SJCRH30 (cell line): ENCODE measurements at places on chromosomes 3 and 15.

DNA sequence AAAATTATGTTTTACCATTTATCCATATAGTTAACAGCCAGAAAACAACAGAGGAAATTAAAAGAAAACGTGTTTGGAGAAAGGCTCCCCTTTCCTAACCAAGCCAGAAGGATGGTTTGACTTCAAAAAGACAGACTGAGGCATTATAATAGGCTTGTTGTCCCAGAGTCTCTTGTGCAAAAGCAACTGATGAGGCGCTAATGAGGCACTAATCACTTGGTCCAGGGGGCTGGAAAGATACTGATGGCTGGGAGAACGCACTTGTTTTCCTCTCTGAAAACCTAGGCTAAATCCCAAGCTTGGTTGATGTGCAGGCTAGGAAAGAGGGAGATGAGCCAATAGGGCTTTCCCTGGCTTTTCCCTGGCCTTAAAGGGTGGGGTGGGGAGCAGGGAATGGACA lies 389.6 kb downstream of the NTRK3 start:
- no peak for DNase-seq

- no peak for DNase-seq
Measured at GRCh38 chr3:71416876-71417275, 166.7 kb downstream of the FOXP1 start.

DNA sequence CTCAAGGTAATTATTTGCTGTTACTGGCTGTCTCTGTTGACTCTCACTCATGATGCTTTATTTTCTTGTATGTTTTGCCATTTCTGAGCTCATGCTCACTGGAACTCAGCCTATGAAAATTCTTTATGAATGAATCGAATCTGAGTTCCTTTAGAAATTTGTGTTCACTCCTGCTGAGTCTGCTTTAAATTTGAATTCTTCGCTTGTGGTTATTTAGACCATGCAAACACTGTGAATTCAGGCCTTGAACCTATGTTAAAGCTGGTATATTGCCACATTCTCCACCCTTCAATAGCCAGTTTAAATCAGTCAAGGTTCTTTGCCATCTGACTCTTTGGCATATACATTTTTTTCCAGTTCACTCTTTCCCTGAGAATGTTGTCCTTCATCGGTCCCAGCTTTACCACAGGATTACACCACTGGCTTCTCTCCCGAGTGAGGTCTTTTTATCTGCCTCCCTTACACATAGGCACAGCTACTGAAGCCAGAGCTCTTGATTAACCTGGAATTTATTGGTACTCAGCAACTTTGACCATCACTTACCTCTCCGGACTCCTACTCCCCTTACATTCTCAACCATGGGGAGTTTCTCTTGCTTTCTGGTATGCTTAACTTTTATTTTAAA lies 400.6 kb downstream of the VPS13C start:
- DNase-seq = no peak

GRCh38 chr3:107370907-107371306 lies 6.3 kb upstream of the CCDC54 start:
- DNase-seq = no peak

- DNase-seq = peak; percentile 26
Measured at GRCh38 chr15:91853948-91854638, 585 bp downstream of the SLCO3A1 start.

DNA sequence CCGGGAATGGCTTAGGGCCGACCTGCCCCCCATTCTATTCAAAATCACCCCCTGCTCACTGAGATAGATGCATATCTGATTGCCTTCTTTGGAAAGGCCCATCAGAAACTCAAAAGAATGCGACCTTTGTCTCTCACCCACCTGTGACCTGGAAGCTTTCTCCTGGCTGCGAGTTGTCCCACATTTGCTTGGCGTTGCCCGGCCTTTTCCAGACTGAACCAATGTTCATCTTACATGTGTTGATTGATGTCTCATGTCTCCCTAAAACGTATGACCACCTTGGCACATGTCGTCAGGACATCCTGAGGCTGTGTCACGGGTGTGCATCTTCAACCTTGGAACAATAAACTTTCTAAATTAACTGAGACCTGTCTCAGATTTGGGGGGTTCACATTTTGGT lies 3.4 kb upstream of the MUC20 start:
- DNase-seq = no peak

- DNase-seq = no peak
Measured at GRCh38 chr3:197700095-197700494, 36.6 kb downstream of the RUBCN start.

GRCh38 chr3:126269354-126269753 lies 87.9 kb downstream of the KLF15 start:
- no peak for DNase-seq

DNA sequence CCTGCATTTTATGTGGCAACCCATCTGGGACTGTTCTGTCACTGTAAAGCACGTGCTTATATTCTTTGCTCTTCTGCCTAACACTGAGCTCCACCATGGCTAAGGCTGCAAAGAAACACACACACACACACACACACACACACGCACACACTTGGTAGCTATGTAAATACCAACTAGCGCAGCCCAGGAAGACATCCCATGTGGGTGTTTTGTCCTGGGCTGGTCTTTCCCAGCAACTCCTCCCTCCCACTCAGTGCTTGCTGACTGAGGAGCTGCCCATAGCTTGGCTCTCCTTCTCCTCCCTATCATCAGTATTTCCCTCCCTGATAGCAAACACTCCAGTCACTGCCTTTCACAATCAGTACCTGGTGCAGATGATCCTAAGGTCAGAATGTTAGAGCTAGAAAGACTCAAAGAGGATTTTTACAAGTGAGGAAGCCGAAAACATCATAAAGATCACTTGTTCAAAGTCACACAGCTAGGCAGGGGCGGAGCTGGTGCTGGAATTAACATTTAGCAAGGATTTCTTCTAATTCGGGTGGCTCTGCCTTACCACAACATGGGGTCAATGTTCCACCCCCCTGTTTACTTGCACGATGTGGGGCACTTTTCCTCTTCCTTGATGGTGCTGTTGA lies 377.1 kb upstream of the TBL1XR1 start:
- no peak for DNase-seq

DNA sequence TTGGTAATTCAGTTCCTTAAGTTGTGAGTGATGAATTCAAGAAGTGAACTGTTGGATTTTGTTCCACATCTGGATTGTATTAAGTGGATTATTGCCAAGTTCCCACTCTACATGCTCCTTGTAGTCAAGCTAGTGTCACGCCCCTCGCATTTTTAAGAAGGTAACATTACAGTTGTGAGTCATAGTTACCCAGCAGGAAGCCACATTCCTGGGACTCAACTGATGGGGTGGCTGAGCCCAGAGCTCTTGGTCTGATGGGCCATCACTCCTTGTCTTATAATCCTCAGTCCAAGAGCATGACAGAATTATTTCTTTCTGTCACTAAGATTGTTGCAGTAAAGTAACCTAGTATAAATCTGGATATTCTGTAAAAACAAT lies 102.7 kb downstream of the PTPRG start:
- DNase-seq = peak; percentile 19

DNA sequence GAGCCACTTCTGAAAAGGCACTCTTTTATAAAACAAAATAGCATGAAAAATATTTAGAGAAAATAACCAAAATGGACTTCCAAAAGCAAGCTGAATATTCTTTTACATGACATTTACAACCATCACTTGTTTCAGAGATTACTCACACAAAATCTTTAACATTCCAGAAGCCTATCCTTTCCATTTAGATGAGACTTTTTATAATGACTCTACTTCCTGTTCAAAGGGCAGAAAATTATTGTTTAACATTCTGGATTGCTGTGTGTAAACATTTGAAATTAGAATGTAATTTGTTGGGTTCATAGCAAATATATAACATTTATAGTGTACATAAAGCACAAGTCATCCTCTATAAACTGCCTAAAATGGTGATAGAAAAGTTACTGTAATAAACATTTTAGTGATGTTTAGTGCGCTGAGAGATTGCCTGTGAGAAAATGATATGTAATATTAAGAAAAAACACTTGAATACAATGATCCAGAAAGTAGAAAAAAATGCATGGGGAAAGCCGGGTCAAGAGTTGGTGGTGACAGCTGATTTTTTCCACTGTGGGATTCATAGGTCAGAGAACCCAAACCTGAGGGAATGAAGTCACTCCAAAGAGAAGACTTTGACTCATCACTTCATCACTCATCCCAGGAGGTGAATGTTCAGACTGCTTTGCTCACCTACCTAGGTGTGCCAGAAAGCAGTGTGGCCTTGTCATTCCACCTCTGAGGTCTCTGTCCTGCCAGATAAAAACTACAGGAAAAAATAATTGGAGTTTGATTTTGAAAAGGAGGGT lies 305.8 kb downstream of the ARPP21 start:
- no peak for DNase-seq

DNA sequence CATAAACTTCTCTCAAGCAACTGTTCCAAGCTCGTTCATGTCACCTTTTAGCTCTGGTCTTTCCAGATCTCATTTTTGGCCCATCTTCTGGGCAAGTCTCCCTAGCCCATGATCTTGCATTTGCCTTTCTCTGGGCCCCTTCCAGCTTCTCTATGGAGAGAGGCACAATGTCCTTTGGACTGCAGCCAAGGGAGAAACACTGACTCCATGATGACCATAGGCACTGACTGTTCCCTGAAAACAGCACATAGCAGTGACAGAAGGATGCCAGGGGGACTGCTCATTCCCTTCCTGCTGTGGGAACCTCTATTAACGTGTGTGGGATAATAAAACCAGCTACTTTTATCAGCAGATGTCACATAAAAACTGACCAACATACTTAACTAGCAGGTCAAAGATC lies 60.3 kb downstream of the STRIT1 start:
- peak; percentile 89 for DNase-seq
